ENCODE measurements at places on chromosomes 7 and 10.

DNA sequence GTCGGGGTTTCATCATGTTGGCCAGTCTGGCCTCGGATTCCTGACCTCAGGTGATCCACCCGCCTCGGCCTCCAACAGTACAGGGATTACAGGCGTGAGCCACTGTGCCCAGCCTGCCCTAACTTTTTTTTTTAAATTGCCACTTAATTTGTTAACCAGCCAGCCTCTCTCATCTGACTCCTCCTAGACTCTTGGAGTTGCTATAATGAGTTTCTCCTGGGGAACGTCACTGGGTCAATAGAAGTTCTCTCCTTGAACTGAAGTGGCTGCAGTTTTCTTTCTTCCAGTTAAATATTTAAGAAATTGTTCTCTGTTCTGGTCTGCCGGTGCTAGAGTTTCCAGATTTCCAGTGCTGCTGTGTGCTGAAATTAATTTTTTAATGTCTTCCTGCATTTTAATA lies 27.6 kb downstream of the NEUROD6 start:
- no peak for DNase-seq
- H3K4me1 ChIP-seq = no peaks in the 10 kb centered on the region
- no peaks in the 10 kb centered on the region for H3K36me3 ChIP-seq
- H3K27me3 ChIP-seq = no peaks in the 10 kb centered on the region

GRCh38 chr10:88565072-88565471 lies 18.0 kb downstream of the RNLS start:
- H3K4me3 ChIP-seq = no peak overlapping the region
- H3K36me3 ChIP-seq = no peaks in the 10 kb centered on the region
- no peak overlapping the region for H3K27ac ChIP-seq
- no peak for DNase-seq

DNA sequence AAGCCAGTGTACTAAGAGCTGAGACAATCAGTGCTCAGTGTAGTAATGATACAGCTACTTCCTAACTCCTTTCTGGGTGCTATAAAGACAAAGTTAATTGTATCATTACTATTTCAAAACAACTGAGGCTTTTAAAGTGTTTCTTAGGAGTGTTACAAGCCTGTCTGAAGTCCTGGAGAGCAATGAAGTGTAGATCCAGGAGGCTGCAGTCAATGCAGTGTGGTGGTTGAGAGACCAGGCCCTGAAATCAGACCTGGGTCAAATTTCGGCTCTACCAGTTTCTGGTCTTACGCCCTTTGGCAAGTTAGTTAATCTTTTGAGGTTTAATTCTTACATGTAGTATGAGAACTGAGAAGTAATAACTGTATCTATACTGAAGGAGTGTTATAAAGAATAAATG lies 387.0 kb downstream of the SDK1 start:
- no peak for DNase-seq
- no peaks in the 10 kb centered on the region for H3K4me1 ChIP-seq
- H3K27ac ChIP-seq = no peak overlapping the region
- no peaks in the 10 kb centered on the region for H3K36me3 ChIP-seq
- no peaks in the 10 kb centered on the region for H3K27me3 ChIP-seq
- H3K4me3 ChIP-seq = no peak overlapping the region

GRCh38 chr7:20653636-20654035 lies 38.2 kb downstream of the ABCB5 start:
- H3K4me1 ChIP-seq = no peaks in the 10 kb centered on the region
- DNase-seq = no peak
- H3K27ac ChIP-seq = no peak overlapping the region

DNA sequence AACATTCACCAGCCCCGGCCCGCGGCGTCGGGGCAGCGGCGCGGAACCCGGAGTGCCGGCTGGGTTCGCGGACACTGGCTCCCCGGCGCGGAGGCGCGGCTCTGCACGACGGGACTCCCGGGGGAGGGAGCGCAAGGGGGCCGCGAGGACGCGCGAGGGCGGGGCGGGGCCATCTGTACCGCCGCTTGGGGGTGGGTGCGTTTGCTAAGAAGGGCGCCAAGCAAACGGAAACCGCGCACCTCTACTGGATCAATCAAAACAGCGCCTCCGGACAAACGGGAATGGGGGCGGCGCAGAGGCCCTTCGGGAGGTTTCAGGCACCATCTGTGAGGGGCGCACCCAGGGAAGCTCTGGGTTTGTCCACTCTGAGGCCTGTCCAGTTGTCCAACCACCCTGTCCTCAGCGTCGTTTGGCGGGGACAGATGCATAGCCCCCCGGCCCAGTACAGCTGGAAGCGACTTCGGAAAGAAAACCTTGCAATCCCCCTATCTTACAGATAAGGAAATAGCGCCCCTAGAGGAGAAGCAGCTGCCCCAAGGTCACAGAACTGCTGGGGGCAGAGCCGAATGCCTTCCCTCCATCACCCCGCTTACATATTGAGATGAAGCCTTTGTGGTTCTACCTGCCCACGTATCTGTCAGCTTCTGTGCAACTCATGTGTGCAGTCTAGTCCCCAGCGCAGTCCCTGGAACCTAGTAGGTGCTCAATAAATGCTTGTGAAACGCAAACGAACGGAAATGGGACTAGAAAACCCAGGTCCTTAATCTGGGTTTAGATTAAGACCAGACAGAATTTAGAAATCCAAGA lies 10.7 kb upstream of the SLIT1 start:
- H3K36me3 ChIP-seq = no peaks in the 10 kb centered on the region
- peak overlapping the region; percentile 54 for H3K4me3 ChIP-seq
- H3K4me1 ChIP-seq = no peaks in the 10 kb centered on the region
- peak; percentile 54 for DNase-seq
- no peak overlapping the region for H3K27ac ChIP-seq

- no peak overlapping the region for H3K4me3 ChIP-seq
- H3K27me3 ChIP-seq = no peaks in the 10 kb centered on the region
- no peak overlapping the region for H3K27ac ChIP-seq
- no peaks in the 10 kb centered on the region for H3K4me1 ChIP-seq
- DNase-seq = no peak
- no peaks in the 10 kb centered on the region for H3K36me3 ChIP-seq
Observed at GRCh38 chr7:122046402-122046801, 97.6 kb downstream of the AASS start.

- no peaks in the 10 kb centered on the region for H3K27me3 ChIP-seq
- H3K4me1 ChIP-seq = no peaks in the 10 kb centered on the region
- no peak for DNase-seq
- no peak overlapping the region for H3K27ac ChIP-seq
Observed at GRCh38 chr10:483261-483660, 206.2 kb downstream of the DIP2C start.

GRCh38 chr7:158572000-158572828 lies 15.4 kb downstream of the PTPRN2 start:
- H3K27me3 ChIP-seq = peaks cover 37% of the 10 kb centered on the region
- DNase-seq = no peak
- H3K27ac ChIP-seq = no peak overlapping the region
- H3K4me3 ChIP-seq = no peak overlapping the region
- H3K36me3 ChIP-seq = no peaks in the 10 kb centered on the region
- H3K4me1 ChIP-seq = no peaks in the 10 kb centered on the region
